Cortex of kidney (tissue), 1 donor: ENCODE measurements at places on chromosomes 11 and 22.

DNA sequence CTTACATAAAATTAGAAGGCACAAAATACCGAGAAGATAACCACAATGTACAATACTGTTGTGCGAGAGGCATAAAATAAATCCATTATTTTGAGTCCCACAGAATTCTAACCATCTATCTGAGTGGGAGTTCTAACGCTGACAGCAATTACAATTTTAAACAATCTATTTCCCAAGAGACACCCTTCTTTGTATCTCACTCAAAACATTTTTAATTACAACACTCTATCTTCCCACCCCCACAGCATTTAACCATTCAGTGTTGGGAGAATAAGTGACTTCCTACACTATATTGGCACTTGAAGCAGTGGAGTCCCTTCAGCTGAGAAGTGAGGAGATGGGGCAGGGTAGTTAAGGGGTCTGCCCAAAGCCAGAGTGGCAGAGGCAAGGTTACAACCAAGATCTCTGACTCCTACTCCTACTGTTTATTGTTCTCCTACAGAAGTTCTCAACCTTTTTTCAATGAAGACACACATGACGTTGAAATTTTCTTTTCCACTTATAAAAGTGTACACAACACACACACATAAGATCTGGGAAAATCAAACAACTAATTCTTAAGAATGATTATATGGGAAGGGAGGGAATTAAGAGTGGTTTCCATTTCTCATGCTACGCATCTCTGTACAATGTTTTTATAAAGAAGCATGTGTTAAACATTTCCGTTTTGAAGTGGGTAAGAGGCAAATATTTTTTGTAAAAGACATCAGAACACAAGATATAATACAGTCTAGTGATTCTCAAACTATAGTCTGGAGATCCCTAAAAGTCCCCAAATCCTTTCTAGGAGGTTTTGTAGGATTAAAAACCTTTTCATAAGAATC is 10.9 kb downstream of the SLC25A17 start:
- no peak for DNase-seq

DNA sequence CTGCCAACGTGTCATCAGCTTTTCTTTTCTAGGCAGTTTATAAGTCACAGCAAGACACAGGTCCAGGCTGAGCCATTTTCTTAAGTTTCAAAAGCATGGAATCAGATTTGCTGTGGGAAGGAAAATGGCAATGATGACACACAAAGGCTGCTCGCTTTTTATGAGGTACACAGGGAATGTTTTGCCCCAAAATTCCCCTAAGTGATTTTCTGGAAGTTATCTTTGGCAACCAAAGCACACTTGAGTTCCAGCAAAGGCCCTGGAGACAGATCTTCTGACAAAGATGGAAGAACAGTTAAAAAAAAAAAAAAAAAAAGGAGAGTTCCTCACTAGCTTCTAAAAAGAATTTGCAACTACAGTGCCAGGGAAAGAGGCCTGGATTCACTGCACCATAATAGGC is 260.8 kb downstream of the LARGE1 start:
- DNase-seq = no peak

- DNase-seq = no peak
Observed at GRCh38 chr22:49404020-49404419, 423.7 kb downstream of the BRD1 start.

GRCh38 chr22:29700206-29700899 is 19.4 kb upstream of the CABP7 start:
- no peak for DNase-seq

GRCh38 chr11:14248580-14248981 is 110.4 kb downstream of the RRAS2 start:
- no peak for DNase-seq

DNA sequence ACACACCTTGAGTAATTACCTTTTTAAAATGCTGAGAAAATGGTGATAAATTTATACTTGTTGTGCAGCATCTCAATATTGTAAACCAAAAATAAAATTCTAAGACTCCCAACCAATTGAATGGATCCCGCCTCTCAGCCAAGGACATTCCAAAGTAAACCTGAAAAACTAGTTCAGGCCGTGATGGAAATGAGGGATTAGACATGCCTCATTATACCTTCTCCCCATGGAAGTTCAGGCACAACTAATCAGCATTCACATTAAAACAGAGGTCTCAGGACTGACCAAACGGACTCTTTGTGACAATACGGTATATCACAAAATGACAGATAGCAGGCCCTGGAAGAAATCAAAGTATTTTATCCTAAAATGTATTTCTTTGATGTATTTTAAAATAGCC is 907.4 kb upstream of the RAG2 start:
- DNase-seq = no peak

GRCh38 chr22:36319595-36320497 is 66.9 kb downstream of the APOL1 start:
- no peak for DNase-seq

DNA sequence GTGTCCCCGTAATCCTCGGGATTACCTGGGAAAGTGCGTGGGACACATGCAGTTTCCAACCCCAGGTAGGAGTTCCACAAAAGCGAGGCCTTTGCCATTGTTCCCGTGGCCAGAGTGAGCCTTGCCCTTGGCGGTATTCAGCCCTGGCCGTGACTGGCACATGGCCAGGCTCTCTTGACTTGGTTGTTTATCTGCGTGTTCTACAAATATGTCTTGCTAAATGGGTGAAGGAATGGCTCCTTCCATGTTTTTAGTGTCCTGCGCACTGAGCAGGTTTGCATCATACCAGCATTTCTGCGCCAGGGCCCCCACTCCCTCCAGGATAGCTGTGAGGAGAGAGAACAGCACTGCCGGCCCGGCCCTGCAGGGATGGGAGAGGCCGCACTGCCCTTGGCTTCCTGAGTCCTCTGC is 20.0 kb downstream of the POLR3H start:
- DNase-seq = no peak

GRCh38 chr22:24101966-24102365 is 79.3 kb upstream of the SUSD2 start:
- no peak for DNase-seq

DNA sequence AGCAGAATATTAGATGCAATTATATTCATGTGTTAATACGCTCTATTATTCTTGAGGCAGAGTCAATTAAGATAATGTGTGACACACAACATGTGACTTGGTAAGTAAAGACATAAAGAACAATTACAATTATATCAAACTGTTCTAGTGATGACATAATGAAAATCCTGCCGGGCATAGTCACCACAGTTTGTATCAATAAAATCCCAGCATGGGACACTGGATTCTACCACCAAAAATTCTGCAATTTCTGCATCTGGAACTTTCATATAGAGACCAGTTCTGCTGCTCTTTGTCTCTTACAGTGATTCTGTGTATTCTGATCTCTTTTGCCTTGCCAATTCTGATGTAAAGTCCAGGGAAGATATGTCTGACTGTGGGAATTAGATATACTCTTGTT is 495.6 kb upstream of the LRRC4C start:
- DNase-seq = no peak

- no peak for DNase-seq
Observed at GRCh38 chr11:60937144-60937527, 12.9 kb downstream of the TMEM132A start.

DNA sequence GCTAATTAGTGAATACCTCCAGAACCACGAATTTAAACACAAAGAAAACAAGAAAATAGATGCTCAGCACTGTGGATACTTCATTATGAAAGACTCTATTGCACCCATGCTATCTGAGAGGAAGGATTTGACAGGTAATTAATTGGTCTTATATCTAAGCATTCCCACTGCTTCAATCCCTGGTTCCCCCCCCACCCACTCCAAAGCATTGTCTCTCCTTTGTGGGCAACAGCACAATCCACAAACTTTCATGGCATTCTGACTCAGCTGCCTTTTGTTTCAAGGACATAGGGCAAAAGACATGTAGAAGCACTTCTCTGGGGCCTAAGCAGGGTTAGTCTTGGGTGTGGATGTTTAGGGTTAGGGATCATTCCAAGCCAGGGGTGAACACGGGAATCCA is 551.4 kb downstream of the BUD13 start:
- DNase-seq = no peak

DNA sequence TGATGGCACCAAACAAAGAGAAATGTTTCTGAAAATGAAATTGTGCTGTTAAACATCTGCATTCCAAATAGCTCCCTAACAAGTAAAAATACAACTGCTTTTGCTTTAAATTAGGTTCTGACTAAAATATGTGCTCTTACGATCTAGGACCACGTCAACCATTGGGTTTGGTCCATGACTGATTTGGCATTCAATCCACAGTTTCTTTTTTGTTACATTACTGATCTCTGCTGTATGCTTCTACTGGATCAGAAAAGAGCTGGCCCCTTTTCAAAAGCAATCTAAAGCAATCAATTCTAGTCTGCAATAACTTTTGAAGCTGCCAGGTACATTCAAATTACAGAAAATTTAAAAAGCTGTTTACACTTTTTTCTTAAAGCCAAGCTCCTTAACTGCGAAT is 1047.1 kb upstream of the CCDC90B start:
- DNase-seq = no peak

GRCh38 chr11:116861539-116861938 is 24.1 kb upstream of the APOA1 start:
- no peak for DNase-seq

- DNase-seq = no peak
Observed at GRCh38 chr11:67731583-67731982, 57.2 kb upstream of the ALDH3B2 start.

DNA sequence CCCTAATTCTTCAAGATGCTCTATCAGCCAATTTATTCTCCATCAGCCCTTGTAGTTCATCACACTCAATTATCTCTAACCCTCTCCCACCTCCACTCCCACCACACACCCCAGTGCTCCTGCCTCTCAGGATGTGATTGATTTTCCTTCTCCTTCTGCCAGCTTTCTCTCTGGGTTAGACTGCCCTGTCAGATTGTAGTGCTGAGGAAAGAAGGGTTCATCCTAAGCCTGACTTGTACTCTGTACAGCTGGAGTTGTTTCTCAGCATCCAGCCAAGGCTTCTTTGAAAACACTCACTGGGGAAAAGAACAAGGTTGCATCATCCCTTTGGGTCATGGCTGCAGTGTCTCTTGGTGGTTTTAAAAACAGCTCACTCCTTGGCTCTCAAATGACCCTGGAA is 61.2 kb downstream of the CECR2 start:
- no peak for DNase-seq
